Cardiac septum (tissue), 1 donor: ENCODE measurements at places on chromosomes 12 and 14. TPM values are rescaled to one million over a fixed set of nuclear protein-coding genes. Genes with fewer than 3 reads are reported as not detected.

DNA sequence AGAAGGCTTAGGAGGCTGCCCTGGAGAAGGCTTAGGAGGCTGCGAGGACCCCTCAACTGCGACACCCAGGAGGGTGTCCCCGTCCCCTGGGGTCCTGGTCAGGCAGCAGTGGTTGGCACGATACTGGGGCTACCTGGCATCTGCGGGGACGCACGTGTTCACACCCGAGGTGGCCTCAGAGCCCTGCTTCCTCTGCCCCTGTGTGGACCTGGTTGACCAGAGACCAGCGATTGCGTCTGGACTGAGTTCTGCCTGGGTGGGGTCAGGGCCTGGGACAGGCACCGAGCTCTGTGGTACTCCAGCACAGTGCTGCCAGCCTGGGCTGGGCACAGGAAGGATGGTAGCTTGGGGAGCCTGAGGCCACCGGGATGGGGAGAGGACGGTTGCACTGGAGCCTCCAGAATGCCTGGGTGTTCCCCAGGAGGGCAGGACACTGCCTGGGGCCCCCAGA, 735 bp downstream of the ASPG start:
- no peak for DNase-seq

GRCh38 chr12:51191516-51192283, 18.8 kb upstream of the TFCP2 start:
- no peak for DNase-seq

GRCh38 chr12:18749386-18749957, 11.6 kb downstream of the CAPZA3 start:
- no peak for DNase-seq

DNA sequence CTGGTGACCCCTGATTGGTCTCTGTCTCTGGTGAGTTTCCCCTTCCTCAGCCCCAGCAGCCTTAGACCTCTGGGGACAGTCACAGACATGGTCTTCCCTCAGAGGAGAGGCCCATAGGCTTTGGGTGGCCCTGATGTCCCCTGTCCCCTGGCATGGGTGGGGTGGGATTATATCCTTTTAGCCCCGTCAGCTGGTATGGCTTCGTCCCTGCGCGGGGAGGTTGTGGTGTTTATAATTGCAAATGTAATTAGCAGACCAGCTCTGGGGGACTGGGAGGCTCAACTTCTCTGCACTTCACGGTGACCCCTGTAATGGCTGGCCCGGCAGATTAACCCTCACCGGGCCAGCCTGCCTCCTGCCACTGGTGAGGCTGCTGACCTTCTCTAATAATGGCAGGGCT, 5.1 kb downstream of the ESRRB start:
- DNase-seq: peak; percentile 51

GRCh38 chr12:24979329-24979728, 30.4 kb upstream of the BCAT1 start:
- no peak for DNase-seq

- peak; percentile 71 for DNase-seq
Observed at GRCh38 chr12:2652401-2653081, 142.2 kb upstream of the FKBP4 start.

GRCh38 chr12:113108308-113108707, 27.3 kb downstream of the RASAL1 start:
- DNase-seq: no peak

DNA sequence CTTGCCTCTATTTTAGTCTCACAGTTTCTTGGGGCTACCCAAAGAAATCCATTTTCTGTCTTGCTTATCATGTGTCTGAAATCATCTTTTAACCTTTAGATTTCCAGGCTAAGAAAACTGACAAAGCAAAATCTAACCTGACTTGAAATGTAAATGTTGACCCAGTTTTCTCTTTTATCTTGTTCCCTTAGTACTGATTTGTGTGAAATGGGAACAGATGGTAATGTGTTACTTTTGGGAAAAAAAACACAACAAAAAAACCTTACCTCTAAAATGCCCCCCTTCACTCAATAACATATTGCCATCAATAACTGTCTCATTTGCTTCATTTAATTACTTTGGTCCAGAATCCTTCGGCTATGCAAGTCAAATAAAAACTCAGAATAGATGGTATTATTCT, 383.2 kb upstream of the DCN start:
- DNase-seq: no peak

GRCh38 chr14:33364466-33364865, 425.8 kb downstream of the NPAS3 start:
- DNase-seq: no peak

GRCh38 chr12:107679336-107679735, 6.3 kb upstream of the PWP1 start:
- no peak for DNase-seq

DNA sequence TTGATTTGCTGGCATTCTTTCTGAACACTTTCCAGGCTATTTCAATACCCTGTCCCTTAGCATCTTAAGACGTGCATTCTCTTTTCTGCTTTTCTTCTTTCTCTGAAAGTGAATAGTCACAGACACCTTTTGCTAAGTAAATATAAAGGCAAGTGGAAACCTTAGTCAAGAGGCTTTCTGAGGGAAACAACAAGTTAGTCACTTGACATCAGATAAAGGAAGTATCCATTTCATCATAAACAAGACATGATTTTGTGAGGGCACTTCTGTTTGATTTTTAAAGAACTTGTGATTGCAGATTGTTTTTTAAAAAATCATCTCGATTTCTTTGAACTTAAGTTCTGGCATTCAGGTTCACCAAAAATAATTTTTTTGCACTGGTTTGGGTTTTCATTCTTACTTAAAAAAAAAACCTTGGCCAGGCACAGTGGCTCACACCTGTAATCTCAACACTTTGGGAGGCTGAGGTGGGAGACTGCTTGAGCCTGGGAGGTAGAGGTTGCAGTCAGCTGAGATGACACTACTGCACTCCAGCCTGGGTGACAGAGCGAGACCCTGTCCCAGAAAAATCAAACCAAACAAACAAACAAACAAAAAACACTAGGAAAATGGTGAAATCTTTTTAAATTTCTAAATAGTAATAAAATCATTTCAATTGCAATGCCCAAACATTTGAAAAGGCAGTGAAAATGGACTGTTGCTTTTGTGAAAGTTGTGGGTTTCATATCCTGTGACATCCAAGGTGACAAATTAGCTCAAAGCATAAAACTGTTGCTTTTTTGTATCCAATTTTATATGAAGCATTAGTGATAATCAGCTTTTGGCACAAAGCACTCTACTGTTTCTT, 8.3 kb upstream of the KLHL42 start:
- DNase-seq: no peak

The PTGDR gene
- total RNA-seq: 0.51 TPM

The EIF2S3B gene
- total RNA-seq: 0.62 TPM

The SLC6A15 gene
- total RNA-seq: not detected

The KRT80 gene
- total RNA-seq: 1.2 TPM

The TPCN1 gene
- 77.1 TPM for total RNA-seq

The INHBC gene
- not detected for total RNA-seq

The CRIP1 gene
- total RNA-seq: 68.2 TPM

The KLRC4 gene
- not detected for total RNA-seq
